ENCODE measurements at places on chromosomes 4 and X.

- no peak for DNase-seq
Measured at GRCh38 chr4:151408380-151408629, 671 bp upstream of the FHIP1A start.

DNA sequence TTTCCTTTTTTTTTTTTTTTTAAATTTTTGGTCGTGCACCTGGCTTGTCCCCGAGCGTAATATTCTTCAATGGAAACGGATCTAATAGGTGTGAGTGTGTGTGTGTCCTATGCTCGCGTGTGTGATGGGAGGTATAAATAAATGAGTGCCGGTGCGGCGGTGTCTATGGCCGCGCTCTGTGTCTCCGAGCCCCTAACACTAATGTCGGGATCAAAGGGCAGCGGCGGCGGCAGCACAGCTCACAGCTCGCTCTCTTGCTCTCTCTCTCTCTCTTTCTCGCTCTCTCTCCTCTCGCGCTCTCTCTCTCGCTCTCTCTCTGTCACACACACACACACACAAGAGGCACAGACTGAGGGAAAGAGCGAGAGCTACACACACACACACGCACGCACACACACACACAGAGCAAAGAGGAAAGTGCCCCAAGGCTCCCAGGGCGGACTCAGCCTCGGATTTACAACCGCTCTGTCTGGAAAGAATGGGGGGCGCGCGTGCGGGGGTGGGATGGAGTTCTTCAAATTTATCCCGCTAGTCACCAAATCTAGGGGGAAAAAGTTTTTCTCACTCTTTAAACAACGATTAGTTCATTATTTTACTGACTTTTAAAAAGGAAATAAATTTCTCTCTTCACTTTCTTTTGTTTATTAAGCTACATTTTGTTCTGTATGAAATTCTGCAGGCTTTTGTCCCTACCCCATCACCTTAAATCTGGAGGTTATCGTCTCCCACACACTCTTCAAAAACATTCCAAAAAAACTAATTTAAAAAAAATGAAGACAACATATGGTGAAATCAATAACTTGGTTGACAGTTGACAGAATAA, at the start of gene ZNF827:
TSS of gene ZNF827 (minus strand) at position 206 of the 823 bp plus-strand sequence. CDS start 416 bp downstream, outside the sequence.
- peak; percentile 62 for DNase-seq

DNA sequence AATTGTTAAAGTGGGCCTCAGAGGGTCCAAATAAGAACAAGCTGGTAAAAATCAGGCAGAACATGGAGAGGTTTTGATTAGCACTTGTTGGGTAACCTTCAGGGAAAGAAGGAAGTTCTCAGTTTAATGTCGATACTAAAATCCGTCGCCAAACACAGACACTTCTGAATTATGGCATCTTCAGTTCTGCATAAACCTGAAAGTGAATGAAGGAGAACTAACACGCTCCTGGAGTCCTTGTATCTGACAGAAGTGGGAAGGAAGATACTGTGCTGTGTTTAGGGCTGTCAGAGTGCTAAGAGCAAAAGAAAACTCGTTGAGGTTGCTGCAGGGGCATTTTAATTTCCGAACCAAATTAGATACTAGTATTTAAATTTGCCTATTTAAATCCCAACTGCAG, 106.2 kb downstream of the TMA16 start:
- DNase-seq = no peak

- no peak for DNase-seq
Measured at GRCh38 chr4:183106839-183107238, 7.8 kb downstream of the WWC2 start.

DNA sequence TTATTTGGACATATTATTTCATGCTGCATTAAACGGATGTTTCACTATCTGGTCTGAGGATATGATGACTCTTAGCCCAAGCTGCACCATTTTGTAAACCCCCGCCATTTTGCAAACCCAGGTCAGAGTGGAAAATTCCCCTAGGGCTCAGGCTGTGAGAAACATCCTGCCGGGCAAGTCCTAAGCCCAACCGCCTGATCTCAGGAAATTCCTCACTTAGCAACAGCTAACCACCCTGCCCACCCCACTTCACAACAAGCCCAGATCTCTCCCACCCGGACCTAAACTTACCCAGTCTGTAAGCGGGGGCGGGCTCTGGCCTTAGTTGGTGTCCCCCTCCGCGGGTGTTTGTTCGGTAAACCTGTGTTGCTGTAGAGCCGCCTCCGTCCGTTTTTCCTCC, 2747.1 kb downstream of the PCDH7 start:
- peak; percentile 6 for DNase-seq

DNA sequence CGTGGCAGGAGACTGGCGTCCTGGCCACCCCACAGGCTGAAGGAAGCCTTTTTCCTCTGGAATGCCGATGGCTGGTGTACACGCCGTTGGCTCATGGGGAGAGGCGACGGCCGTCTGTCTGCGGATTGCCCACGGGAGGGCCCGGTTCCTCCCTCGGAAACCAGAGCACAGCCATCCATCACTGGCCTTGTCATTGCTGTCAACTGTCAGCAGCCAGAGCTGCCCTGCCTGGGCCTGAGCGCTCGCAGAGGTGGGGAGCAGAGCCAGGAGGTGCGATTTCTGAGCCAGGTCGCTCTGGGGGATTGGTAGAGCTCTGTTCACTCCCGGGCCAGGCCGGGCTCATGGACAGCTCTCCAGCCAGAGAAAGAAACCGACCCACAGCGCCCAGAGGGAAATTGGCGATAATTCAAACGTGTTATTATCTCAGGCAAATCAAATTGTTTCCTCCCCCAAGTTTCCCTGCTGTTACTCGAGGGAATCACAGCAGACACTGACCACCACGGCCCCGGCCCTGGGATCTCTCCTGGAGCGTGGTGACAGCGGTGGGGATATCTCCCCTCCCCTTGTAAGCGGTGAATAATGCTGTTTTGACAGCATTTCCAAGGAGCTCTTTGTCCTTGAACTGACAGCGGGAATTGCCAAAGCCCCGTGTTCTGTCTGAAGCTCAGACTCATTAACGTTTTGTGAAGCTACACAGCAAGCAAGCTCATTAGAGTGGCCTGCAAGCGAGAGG, 220.9 kb upstream of the PSAPL1 start:
- no peak for DNase-seq

- DNase-seq = no peak
Measured at GRCh38 chr4:142550965-142551364, 295.1 kb downstream of the INPP4B start.

- no peak for DNase-seq
Measured at GRCh38 chrX:109281483-109282275, 200.2 kb downstream of the GUCY2F start.

DNA sequence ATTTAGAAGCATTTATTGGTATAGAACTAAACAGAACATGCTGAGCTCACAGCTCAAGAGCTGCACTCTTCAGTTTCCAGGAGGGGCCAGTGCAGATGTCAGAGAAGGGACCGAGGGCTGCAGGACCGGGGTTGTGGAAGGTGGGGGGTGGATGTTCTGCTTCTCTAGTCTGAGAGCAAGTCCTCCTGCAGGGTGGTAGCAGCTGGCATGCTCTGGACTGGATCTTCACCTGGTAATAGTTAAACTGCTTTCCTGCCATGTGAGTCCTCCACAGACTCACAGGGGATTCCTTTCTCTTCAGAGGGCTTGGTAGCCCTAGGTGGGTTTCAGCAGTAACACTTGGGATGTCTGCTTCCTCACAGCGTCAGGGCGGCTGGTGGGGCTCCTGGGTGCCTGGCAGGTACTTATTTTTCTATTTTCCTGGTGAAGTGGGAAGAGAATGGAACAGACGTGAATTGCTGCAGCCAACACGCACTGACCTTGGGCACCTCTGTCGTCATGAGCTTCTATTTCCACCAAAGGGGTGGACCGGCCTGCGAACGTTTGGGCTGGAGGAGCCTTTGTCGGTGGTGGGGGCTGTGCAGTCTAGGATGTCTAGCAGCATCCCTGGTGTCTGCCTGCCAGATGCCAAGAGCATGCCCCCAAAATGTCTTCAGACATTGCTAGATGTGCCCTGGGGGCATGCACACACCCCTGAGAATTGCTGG, 2.5 kb downstream of the MAEA start:
- no peak for DNase-seq

DNA sequence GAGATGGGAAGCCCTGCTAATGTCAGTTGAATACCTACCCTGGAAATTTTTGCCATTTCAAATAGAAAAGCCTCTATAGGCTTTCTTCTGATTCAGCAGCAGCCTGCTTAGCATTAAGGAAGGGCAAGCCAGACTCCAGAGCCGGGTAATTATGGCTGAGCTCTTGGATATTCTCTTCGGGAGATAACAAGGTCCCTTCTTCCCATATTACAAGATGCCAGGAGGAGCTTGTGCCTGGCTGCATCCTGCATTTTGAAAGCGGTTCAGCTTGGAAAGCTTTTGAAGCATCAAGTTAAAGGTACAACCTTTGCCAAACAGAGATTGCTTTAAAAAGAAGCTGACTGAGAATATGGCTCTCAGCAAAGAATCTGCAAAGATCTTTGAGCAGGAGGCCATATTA, 399.6 kb upstream of the RPS6KA3 start:
- no peak for DNase-seq
